ENCODE measurements at places on chromosomes 13 and 19.
A peak's percentile ranks its signal among the peaks of the same experiment; 100 is the strongest.

DNA sequence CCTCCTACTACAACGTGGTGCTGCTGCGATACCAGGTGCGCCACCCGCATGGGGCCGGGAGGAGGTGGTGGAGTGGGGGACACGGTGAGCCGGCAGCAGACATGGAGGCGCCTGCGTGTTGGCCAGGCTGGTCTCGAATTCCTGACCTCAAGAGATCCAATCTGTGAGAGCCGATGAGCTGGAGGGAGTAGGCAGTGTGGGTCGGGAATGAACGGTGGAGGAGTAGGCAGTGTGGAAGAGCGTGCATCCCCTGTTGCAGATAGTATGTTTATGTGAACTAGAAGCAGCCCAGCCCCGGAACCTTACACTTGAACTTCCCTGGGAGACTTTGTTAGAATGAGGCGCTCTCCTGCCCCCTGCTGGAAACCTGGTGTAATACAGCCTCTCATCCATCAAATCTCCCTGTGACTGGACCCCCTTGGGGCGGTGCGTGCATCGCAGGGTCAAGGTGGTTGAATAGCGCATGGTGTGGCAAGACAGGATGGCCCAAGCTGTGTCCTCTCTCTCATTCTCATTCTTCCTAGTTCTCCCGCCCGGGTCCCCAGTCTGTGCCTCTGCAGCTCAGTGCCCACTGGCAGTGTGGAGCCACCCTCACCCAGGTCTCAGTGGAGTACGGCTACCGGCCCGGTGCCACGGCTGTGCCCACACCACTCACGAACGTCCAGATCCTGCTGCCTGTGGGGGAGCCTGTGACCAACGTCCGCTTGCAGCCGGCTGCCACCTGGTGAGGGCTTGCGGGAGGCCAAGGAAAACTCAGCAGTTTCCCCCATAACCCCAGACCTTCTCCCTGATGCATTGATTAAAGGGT, 10.5 kb upstream of the B3GNT3 start:
- DNase-seq: peak; percentile 71

- DNase-seq: no peak
Observed at GRCh38 chr19:54172471-54173358, at the start of gene TMC4. TSS of gene TMC4 (minus strand) at chr19:54173160. CDS start at chr19:54173117, 43 bp downstream.

- no peak for DNase-seq
Observed at GRCh38 chr13:89627996-89628395, 1719.5 kb upstream of the MIR17HG start.

- no peak for DNase-seq
Observed at GRCh38 chr13:75704927-75705288, 68.8 kb downstream of the LMO7 start.

- DNase-seq: no peak
Observed at GRCh38 chr13:46378411-46378810, 8.6 kb downstream of the RUBCNL start.

DNA sequence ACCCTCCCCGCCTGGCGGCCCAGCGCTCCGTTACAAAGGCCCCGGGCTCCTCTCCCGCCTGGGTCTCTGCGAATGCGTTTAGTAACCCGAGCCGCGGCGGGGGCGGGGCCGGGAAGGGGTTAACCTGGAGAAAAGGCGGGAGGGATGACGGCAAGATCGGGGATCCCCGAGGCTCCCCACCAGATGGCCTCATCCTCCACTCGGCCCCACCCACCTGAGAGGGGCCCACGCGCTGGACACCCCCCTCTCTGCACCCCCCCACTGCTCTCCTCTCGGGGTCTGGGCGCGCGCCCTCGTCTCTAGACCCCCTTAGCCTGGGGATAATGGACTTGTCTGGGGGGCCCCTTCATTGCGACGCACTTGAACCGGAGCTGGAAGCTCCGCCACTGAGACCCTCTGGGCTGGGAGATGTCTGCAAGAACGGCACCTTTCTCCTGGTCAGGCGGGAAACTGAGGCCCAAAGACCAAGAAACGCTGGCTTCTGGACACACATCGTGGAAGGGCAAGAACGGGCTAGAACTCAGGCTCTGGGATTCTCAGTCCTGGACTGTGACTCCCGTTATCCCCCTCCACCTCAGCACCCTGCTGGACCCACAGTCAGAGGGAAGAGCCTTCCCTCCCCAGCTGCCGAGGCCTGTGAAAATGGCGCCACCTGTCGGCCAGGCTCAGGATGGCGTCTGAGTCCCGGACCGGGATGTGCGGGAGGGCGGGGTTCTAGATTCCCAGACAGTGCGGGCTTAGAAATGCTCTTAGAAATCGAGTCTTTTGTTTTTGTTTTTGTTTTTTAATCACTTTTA, 2.9 kb upstream of the LTBP4 start:
- peak; percentile 86 for DNase-seq

DNA sequence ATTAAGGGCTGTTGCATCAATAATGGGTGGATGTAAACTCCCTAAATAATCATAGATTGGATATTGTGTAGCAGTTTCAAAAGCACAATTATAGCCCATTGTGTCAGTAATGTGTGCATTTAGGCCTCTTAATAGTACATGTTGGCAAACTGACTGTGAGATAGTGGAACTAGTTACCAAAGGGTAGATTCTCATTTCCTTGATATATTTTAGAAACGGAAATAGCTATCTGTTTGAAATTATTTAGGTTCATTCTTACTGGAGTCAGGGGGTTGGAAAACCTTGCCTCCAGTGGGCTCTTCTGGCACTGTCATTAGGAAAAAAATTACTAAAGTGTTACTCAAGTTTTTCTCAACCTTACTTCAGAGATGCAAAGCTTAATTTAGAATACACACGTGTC, 1074.9 kb downstream of the PCDH17 start:
- no peak for DNase-seq

DNA sequence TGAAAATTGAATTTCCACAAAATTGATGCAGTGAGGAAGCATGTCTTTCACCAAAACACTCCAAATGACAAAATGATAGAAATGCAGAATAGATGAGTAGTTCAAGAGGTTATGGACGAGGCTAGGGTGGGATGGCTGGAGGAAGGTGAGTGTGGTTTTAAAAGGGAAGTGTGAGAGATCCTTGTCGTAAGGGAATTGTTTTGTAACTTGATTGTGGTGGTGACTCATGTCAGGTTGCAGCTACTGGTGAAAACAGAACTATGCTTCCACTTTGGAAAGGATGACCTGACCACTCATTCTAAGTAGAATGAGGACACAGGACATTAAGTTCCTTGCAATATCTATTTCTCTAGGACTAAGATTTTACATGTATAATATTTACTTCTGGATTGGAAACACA, 345.7 kb downstream of the MTUS2 start:
- no peak for DNase-seq

GRCh38 chr19:50451223-50451534, 18.5 kb downstream of the MYBPC2 start:
- DNase-seq: no peak

DNA sequence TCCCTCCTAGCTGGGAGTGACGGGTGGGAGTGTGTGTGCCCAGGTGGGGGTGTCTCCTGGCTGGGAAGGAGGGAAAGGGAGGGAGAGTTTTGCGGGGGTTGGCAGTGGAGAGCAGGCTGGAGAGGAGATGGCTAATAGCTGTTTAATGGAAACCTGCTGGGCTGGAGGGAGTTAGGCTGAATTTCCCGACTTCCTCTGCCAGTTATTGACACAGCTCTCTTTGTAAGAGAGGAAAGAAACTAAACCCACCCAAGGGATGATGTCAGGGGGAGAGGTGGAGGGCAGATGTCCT, 10.2 kb upstream of the ILF3 start:
- no peak for DNase-seq

DNA sequence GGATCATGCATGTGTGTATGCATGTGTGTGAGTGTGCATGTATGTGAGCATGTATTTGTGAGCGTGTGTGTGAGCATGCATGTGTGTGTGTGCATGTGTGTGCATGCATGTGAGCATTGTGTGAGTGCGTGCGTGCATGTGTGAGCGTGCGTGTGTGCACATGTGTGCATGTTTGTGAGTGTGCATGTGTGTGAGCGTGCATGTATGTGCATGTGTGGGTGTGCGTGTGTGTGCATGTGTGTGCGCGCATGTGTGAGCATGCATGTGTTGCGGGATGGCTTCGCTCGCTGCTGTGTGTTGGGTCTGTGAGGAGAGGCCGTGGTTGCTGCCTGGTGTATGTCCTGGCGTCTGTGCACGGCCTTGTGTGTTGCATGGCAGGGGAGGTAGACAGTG, 32.4 kb downstream of the PAK4 start:
- DNase-seq: no peak

DNA sequence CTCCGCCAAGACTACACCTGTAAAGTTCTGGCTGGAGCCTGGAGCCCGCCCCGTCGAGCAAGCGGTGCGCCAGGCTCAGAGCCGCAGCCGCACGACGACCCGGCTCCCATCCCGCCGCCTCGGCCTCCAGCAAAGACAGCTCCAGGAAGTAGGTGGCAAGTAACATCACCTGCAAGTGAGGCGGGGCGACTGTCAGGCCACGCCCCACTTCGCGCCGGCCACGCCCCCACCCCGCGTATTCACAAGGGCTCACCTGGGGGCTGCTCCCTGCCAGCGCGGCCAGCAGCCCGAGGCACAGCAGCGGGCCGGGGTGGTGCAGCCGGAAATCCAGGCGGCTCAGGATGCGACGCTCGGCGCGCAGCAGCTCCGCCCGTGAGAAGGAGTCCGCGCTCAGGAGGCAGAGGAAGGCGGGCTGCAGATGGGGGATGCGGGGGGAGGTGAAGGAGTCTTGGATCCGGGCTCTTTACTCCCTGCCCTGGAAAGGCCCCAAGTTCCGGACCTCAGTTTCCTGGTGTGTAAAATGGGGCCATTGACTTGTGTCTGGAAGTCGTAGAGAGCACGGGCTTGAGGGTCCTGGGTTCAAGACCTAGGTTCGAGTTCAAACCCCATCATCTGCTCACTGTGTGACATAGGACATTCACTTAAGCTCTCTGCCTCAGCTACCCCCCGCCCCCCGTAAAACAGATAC, 3.2 kb downstream of the CCNP start:
- peak; percentile 19 for DNase-seq

DNA sequence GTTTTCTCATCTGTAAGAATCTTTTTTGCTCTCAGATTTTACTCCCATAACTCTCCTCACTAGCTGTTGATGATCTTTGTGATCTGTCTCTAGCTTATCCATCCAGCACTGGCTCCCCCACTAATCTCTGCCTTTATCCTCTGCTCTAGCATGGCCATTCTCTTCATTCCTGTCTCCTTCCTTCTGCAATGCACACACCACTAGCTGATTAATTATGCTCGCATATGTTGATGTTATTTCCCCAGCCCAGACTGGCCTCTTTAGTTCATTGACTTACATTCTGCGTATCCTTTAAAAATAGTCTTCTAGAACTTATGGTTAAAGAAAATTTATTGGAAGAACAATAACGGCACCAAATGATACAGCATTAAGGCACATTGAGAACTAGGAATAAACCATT, 52.5 kb downstream of the DGKH start:
- DNase-seq: no peak

DNA sequence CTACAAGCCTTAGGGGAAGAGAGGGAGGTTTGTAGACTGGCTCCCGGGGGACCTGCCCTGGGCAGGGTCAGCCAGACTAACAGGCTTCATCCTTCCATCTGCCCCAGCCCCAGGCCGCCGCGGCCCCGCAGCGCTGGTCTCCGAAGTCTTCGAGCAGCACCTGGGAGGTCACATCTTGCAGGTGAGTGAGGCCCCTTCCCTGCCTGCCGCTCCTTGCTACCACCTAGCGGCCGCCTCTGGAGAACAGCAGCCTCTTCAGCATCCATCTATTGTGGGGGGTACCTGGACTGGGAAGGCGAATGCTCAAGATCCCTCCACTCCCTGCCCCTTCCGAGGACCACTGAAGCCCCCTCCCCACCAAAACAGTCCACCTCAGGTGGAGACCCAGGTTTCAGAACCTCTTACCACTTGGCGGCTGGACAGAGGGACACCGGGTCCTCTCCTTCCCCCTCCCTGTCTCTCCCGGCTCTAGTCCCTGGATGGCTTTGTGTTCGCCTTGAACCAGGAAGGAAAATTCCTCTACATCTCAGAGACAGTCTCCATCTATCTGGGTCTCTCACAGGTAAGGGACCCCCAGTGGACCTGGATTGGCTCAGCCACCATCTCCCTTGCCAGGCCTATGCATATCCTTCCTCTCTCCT, 12.7 kb downstream of the NPAS1 start:
- peak; percentile 70 for DNase-seq

GRCh38 chr13:92500192-92500591, 726.4 kb upstream of the GPC6 start:
- no peak for DNase-seq

DNA sequence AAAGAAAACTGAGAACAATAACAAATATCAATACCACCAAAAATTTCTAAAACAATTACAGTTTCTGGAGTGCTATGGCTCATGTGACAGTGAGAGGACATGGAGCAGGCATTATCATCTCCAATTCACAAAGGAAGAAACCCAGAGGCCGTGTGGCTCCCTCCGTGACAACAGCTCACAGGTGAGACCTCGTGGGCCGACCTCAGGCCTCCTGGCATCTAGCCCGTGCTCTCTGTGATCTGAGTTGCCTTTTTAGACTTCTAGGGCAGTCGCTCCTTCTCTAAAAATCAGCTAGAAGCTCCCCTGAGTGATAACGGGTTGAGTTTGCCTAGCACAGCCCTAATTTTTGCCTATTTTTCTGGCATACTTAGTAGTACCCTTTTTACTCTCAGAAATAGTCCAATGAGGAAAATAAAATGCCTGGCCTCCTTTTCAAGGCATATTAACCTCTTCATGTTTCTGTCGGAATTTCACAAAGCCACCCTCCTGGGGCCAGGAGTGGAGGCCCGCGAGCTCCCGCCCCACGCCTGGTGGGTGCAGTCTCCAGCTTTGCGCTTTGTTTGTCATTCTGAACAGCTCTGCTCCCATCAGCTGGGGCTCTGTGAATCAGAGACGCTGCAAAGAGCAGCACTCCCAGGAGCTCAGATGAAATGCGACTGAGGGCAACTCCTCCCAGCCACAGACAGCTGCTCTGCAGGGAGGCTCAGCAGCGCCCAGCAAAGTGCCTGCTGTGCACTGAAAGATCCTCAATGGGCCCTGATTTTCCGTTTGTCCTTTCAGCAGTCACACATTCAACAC, 292.5 kb downstream of the UQCRFS1 start:
- no peak for DNase-seq

- no peak for DNase-seq
Observed at GRCh38 chr13:109761695-109762094, 24.7 kb downstream of the IRS2 start.

DNA sequence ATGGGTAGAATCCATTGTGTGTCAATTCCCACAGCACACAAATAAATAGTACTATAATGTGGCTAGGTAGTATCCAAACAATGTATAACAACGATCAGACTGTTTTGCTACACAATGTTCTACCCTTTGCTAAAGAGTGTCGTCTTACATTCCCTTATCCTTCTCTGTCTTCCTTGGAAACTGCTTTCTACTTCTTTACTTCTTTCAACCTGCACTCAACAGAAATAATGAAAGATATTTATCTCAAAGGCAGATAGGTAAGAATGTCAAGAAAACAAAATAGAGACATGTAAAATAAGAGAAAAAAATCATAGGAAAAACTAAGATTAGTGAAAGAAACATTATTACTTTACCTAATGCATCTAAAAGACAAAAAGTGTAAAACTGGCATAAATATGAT, 814.7 kb downstream of the PCDH9 start:
- no peak for DNase-seq

GRCh38 chr19:7848779-7849457, 18.9 kb downstream of the EVI5L start:
- no peak for DNase-seq
